ENCODE measurements at places on chromosomes 3 and 15.

GRCh38 chr3:131796111-131796510 lies 238.7 kb downstream of the CPNE4 start:
- no peak for DNase-seq

GRCh38 chr3:122299872-122300460 lies 25.1 kb upstream of the CSTA start:
- no peak for DNase-seq

DNA sequence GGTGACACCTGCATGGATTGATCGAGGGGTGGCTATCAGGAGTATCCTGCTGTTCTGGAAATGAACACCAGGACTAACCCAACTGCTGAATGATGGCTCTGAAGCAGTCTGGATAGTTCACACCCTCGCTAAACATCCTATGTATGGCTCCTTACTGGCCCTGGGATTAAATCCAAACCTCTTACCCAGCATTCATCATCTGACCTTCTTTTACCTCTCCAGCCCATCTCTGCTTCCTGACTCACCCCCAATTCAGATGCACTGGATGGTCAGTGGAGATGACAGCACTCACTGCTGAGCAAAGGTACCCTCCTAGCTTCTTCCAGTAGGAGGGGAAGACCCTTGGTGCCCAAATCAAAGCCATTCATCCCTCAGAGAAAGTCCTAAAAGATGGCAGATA lies 235.2 kb upstream of the TRIM42 start:
- no peak for DNase-seq

GRCh38 chr3:191158815-191159214 lies 40.2 kb upstream of the OSTN start:
- DNase-seq, result no peak

DNA sequence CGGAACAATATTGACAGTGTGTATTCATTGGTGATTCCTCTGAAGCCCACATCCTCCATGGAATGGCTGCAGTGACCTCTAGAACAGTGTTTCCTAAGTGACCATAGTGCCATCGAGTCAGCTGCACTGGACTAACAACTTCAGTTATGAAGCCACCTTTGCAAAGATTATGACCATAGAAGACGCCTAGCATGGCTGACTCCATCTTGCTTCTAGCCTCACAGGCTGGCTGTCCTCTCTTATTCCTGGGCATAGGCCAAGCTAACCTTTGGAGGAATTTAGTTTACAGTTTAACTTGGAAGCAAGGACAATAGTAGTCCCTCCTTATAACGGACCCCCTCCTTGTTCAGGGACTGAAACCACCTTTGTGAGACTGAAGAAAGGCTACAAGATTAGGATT lies 37.3 kb upstream of the OSBPL11 start:
- no peak for DNase-seq

GRCh38 chr3:23624305-23624704 lies 181.4 kb upstream of the UBE2E1 start:
- no peak for DNase-seq

GRCh38 chr15:66153549-66154415 lies 99.8 kb downstream of the MEGF11 start:
- DNase-seq, result no peak

- no peak for DNase-seq
These were observed 2.9 kb downstream of the NGRN start for GRCh38 chr15:90268415-90268814.

GRCh38 chr3:33956206-33956605 lies 157.8 kb downstream of the PDCD6IP start:
- DNase-seq, result no peak

DNA sequence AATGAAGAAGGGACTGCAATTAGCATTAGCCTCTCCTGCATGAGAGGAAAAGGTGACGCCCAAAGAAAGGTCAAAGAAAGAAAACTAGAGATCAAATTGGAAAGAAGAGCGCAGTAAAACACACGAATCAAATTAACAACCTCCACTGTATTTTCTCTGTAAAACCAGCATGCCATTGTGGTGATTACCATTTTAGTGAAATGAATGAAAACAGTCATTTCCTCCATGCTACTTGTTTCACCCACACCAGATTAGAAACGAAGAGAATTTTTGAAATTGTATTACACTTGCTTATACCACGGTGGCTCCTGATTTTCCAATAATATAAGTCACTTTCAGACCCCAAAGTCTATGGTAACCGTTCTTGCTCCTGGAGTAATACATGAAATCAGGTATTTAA lies 71.6 kb downstream of the SUMF1 start:
- no peak for DNase-seq

DNA sequence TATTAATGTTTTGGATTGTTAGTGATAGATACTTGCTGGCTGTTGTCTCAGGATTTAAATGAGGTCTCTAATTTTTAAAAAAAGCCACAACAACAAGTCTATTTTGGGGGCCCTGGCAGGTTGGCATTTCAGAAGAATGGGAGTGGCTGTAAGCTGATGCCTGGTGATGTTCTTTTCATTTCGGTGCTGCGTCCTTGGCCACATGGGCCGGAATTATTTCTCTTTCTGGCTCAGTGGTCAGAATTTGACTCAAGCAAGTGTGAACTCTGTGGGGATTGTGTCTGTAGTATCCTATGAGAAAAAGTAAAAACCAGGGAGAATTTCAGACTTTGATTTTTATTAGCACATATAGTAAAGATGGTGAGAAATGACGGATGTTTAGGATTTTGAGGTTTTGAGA lies 203.0 kb downstream of the AKAP13 start:
- no peak for DNase-seq

DNA sequence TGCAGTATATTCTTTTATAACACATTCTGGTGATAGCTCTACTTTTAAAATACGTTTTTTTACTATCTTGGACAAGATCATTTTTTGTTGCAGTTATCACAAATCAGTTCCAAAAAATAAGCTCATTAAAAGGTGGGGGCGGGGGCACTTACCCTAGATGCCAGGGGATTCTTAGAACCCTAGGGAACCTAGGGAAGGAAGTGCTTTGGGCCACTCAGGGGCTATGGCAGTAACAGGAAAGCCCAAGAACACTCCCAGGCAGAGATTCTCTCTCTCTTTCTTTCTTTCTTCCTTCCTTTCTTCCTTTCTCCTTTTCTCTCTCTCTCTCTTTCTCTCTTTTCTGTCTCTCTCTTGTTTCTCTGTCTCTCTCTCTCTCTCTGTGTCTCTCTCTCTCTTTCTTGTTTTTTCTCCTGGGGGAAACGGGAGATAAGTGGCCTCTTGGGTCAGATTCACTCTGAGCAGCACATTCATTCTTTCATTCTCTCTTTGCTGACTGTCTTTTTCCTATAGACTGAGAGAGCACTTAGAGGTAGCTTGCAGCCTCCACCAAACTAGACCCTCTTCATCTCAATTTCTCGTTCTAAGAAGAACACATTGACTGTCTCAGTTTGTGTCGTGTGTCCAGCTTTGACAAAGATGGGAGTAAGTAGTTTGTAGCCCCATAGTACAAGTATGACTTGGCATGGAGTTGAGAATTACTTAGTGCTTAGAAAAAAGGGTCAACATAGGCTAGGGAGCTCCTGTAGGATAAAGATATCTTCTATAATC lies 16.6 kb downstream of the SCAANT1 start:
- DNase-seq, result no peak
